ENCODE measurements at places on chromosomes 7 and 10. TPM values are rescaled to one million over a fixed set of nuclear protein-coding genes. Genes with fewer than 3 reads are reported as not detected.
A peak's percentile ranks its signal among the peaks of the same experiment; 100 is the strongest.

DNA sequence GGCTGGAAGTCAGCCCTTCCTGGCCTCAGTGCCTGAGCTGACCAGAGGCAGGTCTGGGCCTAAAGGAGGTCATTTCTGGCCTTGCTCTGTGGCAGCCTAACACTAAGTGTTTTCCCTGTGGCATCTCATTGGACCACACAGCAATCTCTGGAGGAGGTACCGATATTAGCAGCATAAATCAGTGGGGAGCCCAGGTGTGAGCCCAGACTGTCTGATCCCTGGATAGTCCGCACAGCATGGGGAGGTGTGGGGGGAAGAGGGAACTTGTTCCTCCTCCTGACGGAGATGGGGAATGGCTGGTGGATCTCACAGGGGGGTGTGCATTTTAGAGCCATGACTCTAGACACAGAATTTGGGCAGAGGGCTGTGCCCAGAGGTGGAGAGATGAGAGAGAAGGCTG lies 11.0 kb upstream of the PPIF start:
- no peak overlapping the region for H3K4me3 ChIP-seq
- H3K27ac ChIP-seq = peak overlapping the region; percentile 85
- H3K27me3 ChIP-seq = no peaks in the 10 kb centered on the region
- H3K4me1 ChIP-seq = peaks cover 18% of the 10 kb centered on the region

DNA sequence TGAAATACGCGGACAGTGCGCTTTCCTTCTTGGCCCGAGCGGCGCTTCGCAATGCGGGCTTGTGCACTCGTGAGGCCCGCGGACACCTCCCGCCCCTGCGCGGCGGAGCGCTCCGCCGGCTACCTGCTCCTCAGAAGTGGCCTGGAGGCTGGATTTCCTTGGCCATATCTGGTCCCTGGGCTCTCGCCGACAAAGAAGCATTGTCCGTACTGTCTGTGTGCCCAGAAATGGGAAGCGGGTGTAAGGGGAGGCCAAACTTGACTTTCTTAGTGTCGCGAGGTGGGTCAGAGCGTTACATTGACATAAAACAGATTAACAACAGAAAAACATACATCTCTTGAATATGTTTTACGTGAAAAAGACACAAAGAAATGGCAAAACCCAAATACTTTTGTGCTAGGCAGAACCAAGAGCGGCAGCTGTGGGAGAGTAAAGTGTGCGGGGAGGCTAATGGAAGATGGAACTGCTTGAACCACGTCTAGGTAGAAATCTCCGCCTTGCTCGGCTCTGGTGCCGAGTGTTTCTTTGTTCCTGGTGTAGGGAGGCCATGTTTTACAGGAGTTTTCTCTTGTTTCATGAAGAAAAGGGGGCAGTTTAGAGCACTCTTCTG lies 1.4 kb downstream of the LANCL2 start:
- peak; percentile 24 for ATAC-seq
- no peaks in the 10 kb centered on the region for H3K27me3 ChIP-seq
- peaks cover 14% of the 10 kb centered on the region for H3K36me3 ChIP-seq
- H3K4me3 ChIP-seq = peak overlapping the region; percentile 95
- peaks cover 22% of the 10 kb centered on the region for H3K4me1 ChIP-seq
- peak overlapping the region; percentile 96 for H3K27ac ChIP-seq

- ATAC-seq = peak; percentile 71
- H3K4me3 ChIP-seq = peak overlapping the region; percentile 5
- H3K4me1 ChIP-seq = peaks cover 19% of the 10 kb centered on the region
- H3K27ac ChIP-seq = peak overlapping the region; percentile 37
Observed at GRCh38 chr7:17150018-17150417, 148.4 kb upstream of the AHR start.

- ATAC-seq = peak; percentile 62
- peaks cover 12% of the 10 kb centered on the region for H3K4me1 ChIP-seq
- peak overlapping the region; percentile 94 for H3K27ac ChIP-seq
Observed at GRCh38 chr10:27242951-27243551, 2.5 kb upstream of the ACBD5 start.

DNA sequence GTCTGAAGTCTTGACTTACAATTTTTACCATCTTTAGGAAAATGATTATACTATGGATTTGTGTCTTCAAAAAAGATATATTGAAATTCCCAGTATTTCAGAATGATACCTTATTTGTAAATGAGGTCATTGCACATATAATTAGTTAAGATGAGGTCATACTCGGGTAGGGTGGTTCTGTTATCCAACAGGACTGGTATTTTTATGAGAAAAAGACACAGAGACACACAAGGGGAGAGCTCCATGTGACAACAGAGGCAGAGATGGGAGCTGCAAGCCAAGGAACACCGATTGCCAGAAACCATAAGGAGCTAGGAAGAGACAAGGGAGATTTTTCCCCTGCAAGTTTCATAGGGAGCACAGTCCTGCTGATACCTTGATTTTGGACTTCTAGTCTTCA lies 356.9 kb downstream of the ARL4A start:
- H3K27ac ChIP-seq = no peak overlapping the region
- H3K27me3 ChIP-seq = peaks cover 10% of the 10 kb centered on the region
- no peaks in the 10 kb centered on the region for H3K36me3 ChIP-seq
- H3K4me3 ChIP-seq = no peak overlapping the region
- no peak for ATAC-seq

DNA sequence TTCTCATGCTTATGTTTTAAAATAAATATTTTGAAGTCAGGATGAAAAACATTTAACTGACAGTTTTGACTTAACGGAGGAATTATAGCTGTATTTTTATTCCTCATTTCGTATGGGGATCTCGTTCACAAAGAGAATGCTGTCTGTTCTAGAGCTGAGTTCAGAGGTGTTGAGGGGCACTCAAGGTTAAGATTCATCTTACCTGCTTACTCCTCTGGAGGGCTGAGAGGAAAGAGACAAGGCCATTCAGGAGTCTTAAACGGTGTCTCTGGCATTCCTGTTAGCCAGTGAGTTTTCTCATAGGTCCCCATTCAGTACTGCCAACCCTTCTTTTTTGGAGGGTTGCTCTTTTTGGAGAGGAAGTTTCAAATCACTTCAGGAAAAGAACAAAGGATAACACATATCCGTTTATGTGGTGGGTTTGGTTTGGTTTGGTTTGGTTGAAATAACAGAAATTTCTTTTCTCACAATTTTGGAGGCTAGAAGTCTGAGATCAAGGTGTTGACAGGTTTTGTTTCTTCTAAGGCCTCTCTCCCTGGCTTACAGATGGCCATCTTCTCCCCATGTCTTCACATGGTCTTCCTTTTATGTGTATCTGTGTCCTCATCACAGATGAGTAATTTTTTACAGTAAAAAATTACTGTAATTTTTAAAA lies 23.1 kb downstream of the CALHM2 start:
- H3K27ac ChIP-seq = peak overlapping the region; percentile 0
- peak overlapping the region; percentile 10 for H3K4me3 ChIP-seq
- peak; percentile 63 for ATAC-seq

DNA sequence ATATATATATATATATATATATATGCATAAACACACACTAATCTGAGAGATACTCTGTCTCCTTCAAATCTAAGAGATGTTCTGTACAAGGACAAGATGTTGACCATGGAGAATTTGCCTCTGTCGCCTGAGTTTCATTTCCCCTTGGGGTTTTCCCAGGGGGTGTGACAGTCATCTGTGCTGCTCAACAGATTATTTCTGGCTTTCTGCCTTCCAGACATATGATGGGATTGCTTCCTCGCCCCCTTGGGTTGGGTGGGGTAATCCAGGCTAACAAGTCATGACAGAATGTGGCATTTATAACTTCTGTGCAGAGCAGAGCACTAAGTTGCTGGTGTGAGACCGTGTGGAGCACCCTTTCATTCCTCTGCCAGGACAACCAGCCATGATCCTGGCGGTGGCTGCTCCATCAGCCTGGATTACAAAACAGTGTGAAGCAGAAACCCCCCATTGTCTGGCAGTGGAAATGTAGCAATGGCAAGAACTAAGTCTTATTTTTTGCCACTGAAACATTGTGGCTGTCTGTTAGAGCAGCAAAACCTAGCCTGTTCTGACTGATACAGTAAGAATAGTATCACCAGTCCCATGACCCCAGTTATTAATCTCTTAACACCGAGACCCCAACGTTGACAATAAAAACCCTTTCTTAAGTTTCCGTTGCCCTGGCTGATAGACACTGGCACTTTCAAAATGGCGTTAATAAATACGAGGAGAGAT lies 13.7 kb upstream of the USP6NL start:
- H3K4me3 ChIP-seq = no peak overlapping the region
- ATAC-seq = no peak
- peaks cover 21% of the 10 kb centered on the region for H3K27me3 ChIP-seq
- H3K27ac ChIP-seq = no peak overlapping the region
- no peaks in the 10 kb centered on the region for H3K4me1 ChIP-seq

DNA sequence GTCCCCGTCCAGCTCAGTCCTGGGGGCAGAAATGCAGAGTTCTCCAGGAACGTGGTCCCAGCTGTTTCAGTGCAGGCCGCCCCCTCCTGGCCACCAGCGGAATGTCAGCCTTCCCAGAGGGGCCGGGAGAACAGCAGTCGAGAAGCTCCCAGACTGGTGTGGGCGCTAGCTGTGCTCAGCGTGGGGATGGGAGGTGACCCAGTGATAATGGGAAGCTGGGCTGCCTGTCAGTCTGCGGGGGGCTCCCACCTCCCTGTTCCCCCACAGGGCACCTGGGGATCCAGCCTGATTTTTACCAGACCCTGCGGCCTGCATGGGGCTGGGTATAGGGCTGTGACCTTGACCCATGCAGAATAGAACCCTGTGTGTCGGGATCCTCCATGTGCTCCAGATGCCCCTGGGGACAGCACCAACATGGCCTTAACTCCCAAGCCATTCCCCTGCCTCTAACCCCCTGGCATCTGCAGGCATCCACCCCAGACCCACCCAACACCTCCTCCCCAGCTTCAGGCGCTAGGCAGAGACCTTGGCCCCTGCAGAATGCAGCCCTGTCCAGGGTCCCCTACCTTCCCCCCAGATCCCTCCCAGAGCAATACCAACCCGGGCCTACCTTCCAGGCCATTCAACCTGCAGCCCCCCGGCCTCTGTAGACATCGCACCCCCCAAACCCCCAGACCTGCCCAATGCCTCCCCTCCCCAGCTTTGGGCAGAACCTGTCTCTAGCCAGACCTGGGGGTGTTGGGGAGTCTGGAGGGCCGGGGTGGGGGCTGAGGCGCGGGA lies 880 bp upstream of the ELN start:
- no peak overlapping the region for H3K4me3 ChIP-seq
- H3K36me3 ChIP-seq = no peaks in the 10 kb centered on the region
- H3K27ac ChIP-seq = no peak overlapping the region
- ATAC-seq = peak; percentile 67

- H3K4me1 ChIP-seq = no peaks in the 10 kb centered on the region
- no peaks in the 10 kb centered on the region for H3K36me3 ChIP-seq
- no peak overlapping the region for H3K27ac ChIP-seq
- no peak overlapping the region for H3K4me3 ChIP-seq
- no peak for ATAC-seq
Observed at GRCh38 chr10:124305131-124305530, 113.6 kb downstream of the OAT start.

DNA sequence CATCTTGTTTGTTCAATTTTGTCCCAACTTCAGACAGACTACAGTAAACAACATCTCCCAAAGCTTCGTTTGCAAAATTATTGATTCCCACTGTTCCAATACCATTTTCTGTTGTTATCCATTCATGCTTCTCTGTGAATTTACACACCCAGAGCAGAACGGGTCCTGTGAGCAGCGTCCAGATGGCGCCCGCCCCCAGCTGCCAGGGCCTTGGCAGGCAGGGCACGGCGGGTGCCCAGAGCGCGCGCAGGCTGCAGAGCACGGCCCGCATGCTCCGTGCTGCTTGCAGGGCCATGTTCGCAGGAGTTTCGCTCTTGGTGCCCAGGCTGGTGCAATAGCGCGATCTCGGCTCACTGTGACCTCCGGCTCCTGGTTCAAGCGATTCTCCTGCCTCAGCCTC lies 32.5 kb upstream of the SEPTIN7 start:
- no peak overlapping the region for H3K27ac ChIP-seq
- no peaks in the 10 kb centered on the region for H3K4me1 ChIP-seq
- peaks cover 4% of the 10 kb centered on the region for H3K27me3 ChIP-seq
- no peak overlapping the region for H3K4me3 ChIP-seq

GRCh38 chr7:156665101-156665500 lies 24.5 kb downstream of the RNF32 start:
- H3K4me3 ChIP-seq = no peak overlapping the region
- H3K27me3 ChIP-seq = no peaks in the 10 kb centered on the region
- H3K4me1 ChIP-seq = no peaks in the 10 kb centered on the region
- no peak overlapping the region for H3K27ac ChIP-seq
- H3K36me3 ChIP-seq = no peaks in the 10 kb centered on the region

DNA sequence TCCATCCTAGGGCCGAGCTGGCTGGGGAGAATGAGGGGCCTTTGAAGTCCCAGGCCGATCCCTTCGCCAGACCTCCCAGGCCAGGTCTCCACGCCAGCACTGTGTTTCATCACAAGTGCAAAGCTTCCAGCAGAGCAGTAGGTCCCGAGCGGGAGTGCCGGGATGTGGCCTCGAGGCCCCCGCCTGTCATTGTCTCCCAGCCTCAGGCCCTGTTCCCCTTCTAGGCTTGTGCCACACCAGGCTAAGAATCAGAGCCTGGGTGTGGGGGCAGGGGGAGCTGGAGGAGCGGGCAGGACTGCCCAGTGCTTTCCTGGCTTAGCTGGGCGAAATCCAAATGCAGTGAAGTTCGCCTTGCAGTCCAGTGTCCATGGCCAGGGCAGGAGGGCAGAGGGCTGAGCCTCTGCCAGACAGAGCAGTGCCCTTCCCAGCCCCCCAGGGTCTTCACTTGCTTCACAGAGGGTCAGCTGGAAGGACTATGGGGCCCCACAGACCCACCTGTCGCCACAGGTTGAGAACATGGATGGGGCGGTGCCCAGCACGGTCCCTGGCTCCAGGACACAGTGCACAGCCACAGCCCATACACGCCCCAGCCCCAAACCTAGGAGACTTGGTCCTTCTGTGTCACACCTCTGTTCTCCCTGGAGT lies 20.2 kb upstream of the PFKFB3 start:
- H3K36me3 ChIP-seq = peaks cover 39% of the 10 kb centered on the region
- ATAC-seq = no peak
- no peak overlapping the region for H3K4me3 ChIP-seq

DNA sequence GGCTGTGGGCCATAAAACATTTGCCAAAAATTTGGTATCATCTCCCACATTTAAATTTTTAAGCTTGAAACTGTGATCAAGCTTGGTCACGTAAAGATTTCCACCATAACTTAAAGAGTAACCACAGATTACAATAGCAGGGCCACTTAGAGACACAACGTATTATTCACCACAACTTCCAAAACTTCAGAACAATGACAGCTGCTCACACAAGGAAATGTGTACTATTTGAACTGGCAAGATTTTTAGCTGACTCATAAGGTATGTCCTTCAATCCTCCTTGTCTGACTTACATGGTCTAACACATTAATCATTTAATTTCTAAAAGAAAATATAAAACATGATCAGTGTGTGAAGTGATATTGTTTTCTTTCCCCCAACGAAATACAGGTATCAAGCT lies 234.5 kb downstream of the PARD3 start:
- no peaks in the 10 kb centered on the region for H3K4me1 ChIP-seq
- H3K4me3 ChIP-seq = no peak overlapping the region
- H3K27ac ChIP-seq = no peak overlapping the region
- no peak for ATAC-seq
- no peaks in the 10 kb centered on the region for H3K36me3 ChIP-seq

- no peak overlapping the region for H3K27ac ChIP-seq
- H3K4me1 ChIP-seq = no peaks in the 10 kb centered on the region
- ATAC-seq = no peak
- no peak overlapping the region for H3K4me3 ChIP-seq
- no peaks in the 10 kb centered on the region for H3K36me3 ChIP-seq
Observed at GRCh38 chr10:112362833-112363232, 11.1 kb upstream of the ACSL5 start.

GIMAP4 gene
- total RNA-seq = 102 TPM

VWA2 gene
- not detected for total RNA-seq

TEX36 gene
- not detected for total RNA-seq

LMBR1 gene
- 48.0 TPM for total RNA-seq

IFIT3 gene
- 2.5 TPM for total RNA-seq

SPDYE5 gene
- total RNA-seq = 0.24 TPM

HOXA7 gene
- total RNA-seq = not detected

CDH23 gene
- total RNA-seq = 0.09 TPM

SMNDC1 gene
- total RNA-seq = 35.8 TPM

SNCG gene
- total RNA-seq = not detected
